ENCODE measurements at places on chromosomes 2 and 18.
A peak's percentile ranks its signal among the peaks of the same experiment; 100 is the strongest.

DNA sequence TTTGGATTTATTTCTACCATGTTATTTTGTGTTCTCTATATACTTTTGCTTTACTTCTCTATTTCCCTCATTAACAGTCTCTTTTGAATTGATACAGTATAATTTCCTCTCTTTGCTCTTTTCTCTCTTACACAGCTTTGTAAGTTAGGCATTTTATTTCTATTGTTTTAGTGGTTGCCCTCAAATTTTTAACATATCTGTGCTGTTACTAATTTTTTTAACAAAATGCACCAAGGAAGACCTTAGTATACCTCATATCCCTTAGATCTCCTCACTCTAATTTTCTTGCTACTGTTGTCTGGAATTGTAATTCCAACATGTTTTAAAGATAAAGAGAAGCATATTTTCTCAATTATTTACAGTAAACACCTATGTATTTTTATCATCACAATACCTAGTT, 416.8 kb upstream of the SLC14A2 start:
- DNase-seq, result no peak

DNA sequence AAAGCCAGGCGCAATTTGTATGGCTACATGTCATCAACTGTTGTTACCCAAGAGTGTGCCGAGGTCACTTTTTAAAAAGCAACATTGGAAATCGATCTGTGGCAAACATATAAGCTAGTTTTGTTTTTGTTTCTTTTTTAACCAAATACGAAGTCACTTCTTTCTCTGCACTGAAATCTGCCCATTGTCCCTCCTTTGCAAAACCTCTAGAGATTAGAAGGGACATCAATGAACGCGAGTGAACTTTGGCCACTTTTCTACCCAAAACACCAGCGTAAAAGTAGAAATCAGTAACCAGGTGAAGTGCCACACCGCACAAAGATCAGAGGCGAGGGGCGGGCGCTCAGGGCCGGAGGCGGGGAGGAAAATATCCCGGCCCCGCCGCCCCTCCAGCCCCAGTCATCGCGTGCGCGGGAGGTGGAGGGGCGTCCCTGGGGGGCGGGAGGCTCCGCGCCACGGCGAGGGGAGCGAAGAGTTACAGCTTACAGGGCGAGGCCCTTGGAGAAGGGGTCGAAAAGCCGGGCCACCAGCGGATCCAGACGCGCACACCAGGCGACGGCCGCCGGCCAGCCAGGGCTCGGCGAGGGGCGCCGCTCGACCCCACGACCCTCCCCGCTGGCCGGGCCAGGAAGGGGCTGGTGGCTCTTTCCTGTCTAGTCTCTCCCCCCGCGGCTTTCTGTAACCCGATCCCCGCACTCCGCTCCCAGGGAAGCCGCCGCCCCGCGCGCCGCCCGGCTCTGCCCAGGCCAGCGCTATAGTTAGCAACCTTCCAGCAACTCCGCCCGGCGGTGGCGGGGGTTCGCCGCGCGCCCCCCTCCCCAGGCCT, 993 bp downstream of the RBMS1 start:
- DNase-seq, result peak; percentile 27

- DNase-seq, result no peak
These were observed 362.4 kb upstream of the MEX3C start for GRCh38 chr18:51559902-51560287.

GRCh38 chr2:158191076-158191895, 89.6 kb downstream of the UPP2 start:
- DNase-seq, result no peak
